ENCODE measurements at places on chromosomes 5 and 9. TPM values are rescaled to one million over a fixed set of nuclear protein-coding genes. Genes with fewer than 3 reads are reported as not detected.

- peaks cover 7% of the 10 kb centered on the region for H3K4me1 ChIP-seq
- no peak overlapping the region for H3K27ac ChIP-seq
Observed at GRCh38 chr9:127628758-127629467, 16.8 kb downstream of the STXBP1 start.

GRCh38 chr9:137301081-137301947 is 757 bp downstream of the NRARP start:
- no peaks in the 10 kb centered on the region for H3K36me3 ChIP-seq
- no peak overlapping the region for H3K27ac ChIP-seq
- H3K27me3 ChIP-seq: peaks cover 32% of the 10 kb centered on the region
- H3K4me1 ChIP-seq: peaks cover 19% of the 10 kb centered on the region
- no peak for DNase-seq

- H3K4me3 ChIP-seq: peak overlapping the region; percentile 86
- no peaks in the 10 kb centered on the region for H3K36me3 ChIP-seq
- no peaks in the 10 kb centered on the region for H3K27me3 ChIP-seq
Observed at GRCh38 chr5:1110307-1111240, 1.3 kb downstream of the SLC12A7 start.

DNA sequence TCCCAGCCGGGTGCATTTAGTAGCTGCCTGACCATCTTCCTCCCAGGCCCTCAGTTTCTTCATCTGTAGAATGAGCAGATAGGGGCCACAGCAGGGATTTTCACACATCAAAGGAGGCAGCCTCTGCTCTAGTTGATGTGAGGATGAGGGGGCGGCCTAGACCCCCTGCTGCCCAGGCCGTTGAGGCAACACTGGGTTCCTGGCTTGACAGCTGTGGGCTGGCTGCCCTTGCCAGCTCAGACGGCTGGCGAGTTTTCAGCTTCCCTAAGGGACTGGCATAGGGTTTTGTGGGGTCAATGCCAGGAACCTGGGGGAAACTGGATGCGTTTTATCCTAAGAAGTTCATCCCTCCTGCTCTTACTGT is 49.6 kb downstream of the NDST1 start:
- H3K4me3 ChIP-seq: no peak overlapping the region
- no peaks in the 10 kb centered on the region for H3K27me3 ChIP-seq
- no peaks in the 10 kb centered on the region for H3K4me1 ChIP-seq
- no peak overlapping the region for H3K27ac ChIP-seq
- no peaks in the 10 kb centered on the region for H3K36me3 ChIP-seq
- DNase-seq: no peak

GRCh38 chr5:13591621-13592020 is 352.9 kb downstream of the DNAH5 start:
- no peak overlapping the region for H3K4me3 ChIP-seq
- no peaks in the 10 kb centered on the region for H3K4me1 ChIP-seq
- no peaks in the 10 kb centered on the region for H3K27me3 ChIP-seq
- DNase-seq: no peak
- no peaks in the 10 kb centered on the region for H3K36me3 ChIP-seq
- H3K27ac ChIP-seq: no peak overlapping the region

GRCh38 chr9:136952321-136952850 is 313 bp downstream of the LCN12 start:
- H3K27ac ChIP-seq: no peak overlapping the region
- H3K27me3 ChIP-seq: no peaks in the 10 kb centered on the region
- no peaks in the 10 kb centered on the region for H3K36me3 ChIP-seq
- no peak for DNase-seq
- peaks cover 24% of the 10 kb centered on the region for H3K4me1 ChIP-seq

- peaks cover 8% of the 10 kb centered on the region for H3K4me1 ChIP-seq
- DNase-seq: no peak
- H3K27me3 ChIP-seq: peaks cover under 1% of the 10 kb centered on the region
- no peak overlapping the region for H3K27ac ChIP-seq
Observed at GRCh38 chr5:54570916-54571315, 53.4 kb downstream of the SNX18 start.

GRCh38 chr9:112194969-112195431 is 19.9 kb upstream of the SUSD1 start:
- no peaks in the 10 kb centered on the region for H3K4me1 ChIP-seq
- H3K27ac ChIP-seq: no peak overlapping the region
- no peak for DNase-seq
- H3K4me3 ChIP-seq: no peak overlapping the region
- H3K27me3 ChIP-seq: no peaks in the 10 kb centered on the region

- peaks cover 64% of the 10 kb centered on the region for H3K27me3 ChIP-seq
- no peaks in the 10 kb centered on the region for H3K36me3 ChIP-seq
- H3K27ac ChIP-seq: no peak overlapping the region
- no peak for DNase-seq
Observed at GRCh38 chr5:38433160-38433861, 123.1 kb downstream of the LIFR start.

DNA sequence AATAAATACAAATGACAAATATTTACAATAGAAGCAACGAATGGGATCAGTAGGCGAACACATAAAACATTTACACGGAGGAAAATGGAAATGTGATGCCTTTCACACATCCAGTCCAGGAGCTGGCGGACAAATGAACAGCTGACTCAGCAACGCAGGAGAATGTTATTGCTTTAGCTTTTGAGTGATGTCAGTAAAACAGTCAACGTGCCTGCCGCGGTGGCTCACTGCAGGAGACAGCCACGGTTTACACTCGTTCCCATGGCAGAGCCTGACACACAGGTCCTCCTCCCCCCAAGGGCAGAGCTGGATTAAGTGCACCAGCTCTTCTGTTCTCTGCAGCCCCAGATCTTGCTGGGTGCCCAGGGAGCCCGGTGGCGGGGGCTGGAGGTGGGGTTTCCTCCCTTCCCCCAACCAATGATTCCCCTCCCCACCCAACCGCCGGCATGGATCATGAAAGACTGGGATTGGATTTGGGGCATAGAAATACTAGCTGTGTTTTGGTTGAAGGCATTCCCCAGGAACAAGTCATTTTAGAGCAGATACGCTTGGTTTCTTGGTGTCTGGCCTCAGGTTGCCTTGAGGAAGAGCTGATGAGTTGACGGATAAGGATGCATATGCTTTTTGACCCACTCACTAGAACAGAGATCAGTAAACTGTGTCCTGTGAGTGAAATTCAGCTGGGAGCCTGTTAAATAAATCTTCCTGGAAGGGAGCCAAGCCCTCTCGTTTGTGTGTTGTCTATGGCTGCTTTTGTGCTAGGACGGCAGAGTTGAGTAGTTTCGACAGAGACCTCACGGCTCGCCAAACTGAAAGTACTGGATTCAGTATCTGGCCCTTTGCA is 12.5 kb downstream of the STC2 start:
- no peak for DNase-seq
- H3K27me3 ChIP-seq: peaks cover 54% of the 10 kb centered on the region
- H3K36me3 ChIP-seq: no peaks in the 10 kb centered on the region

DNA sequence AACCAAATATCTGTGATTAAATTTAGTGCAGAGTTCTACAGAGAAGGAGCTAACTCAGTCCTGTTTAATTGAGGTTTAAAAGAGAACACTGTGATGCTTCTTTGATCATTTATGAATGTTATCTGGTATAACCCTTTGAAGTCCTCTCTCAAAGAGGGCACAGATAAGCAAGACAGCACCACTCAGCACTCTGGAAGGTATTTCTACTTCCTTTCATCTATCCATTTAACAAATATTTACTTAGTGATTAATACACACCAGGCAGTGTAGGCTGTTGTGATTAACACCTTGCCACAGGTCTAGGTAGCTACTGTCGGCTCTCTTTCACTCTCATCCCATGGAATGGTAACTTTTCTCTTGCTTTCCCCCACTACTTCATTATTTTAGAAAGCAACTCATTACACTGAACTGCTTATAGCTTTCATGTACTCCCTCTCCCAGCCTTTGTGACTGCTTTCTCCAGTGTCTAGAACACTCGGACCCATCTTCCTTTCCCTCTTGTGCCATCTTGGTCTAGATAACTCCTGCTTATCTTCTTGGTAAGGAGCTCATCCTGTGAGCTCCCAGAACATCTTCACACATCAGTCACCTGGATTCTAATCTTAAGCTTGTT is 54.7 kb downstream of the GLDC start:
- H3K36me3 ChIP-seq: no peaks in the 10 kb centered on the region
- H3K27me3 ChIP-seq: no peaks in the 10 kb centered on the region
- H3K27ac ChIP-seq: no peak overlapping the region
- H3K4me3 ChIP-seq: no peak overlapping the region
- no peaks in the 10 kb centered on the region for H3K4me1 ChIP-seq

GRCh38 chr5:143057580-143057999 is 287.4 kb downstream of the ARHGAP26 start:
- H3K4me3 ChIP-seq: no peak overlapping the region
- H3K4me1 ChIP-seq: peaks cover 6% of the 10 kb centered on the region
- peaks cover 94% of the 10 kb centered on the region for H3K36me3 ChIP-seq
- H3K27me3 ChIP-seq: no peaks in the 10 kb centered on the region
- H3K27ac ChIP-seq: no peak overlapping the region

GRCh38 chr5:158135682-158136179 is 276.8 kb upstream of the CLINT1 start:
- H3K27me3 ChIP-seq: no peaks in the 10 kb centered on the region
- no peak overlapping the region for H3K27ac ChIP-seq
- no peak for DNase-seq
- no peak overlapping the region for H3K4me3 ChIP-seq
- no peaks in the 10 kb centered on the region for H3K36me3 ChIP-seq
- no peaks in the 10 kb centered on the region for H3K4me1 ChIP-seq

DNA sequence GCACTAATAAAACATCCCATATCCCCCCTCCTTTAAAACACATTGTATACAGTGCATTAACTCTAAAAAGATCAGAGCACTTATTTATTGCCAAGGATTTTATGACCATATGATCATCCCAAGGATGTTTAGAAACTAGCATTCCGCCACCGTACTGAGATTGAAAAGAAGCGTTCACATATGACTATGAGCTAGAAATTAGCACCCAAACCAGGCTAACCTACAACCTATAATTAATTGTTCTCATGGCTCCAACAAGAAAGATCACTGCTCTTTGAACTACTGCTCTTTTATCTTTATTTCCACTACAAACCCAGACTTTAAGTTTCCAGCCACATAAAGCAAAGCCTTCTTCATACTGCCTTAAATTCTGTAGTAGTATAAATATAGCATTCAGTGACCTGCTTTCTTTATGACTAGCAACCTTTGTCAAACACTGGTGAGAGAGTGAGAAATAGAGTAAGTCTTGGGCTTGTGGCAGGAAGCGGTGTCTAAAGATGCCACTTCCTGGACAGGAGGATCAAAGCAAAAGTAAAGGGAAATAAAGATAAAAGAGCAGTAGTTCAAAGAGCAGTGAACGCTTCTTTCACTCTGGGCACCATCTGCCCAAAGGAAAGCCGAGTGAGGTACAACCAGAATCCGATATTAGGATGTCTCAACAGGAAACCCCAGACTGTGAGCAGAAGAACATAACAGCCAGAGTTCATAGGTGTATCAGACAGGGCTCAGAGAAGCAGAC is 151.1 kb upstream of the ERCC6L2 start:
- peaks cover 4% of the 10 kb centered on the region for H3K36me3 ChIP-seq
- H3K4me3 ChIP-seq: peak overlapping the region; percentile 59
- H3K27ac ChIP-seq: peak overlapping the region; percentile 51
- peak; percentile 93 for DNase-seq

DNA sequence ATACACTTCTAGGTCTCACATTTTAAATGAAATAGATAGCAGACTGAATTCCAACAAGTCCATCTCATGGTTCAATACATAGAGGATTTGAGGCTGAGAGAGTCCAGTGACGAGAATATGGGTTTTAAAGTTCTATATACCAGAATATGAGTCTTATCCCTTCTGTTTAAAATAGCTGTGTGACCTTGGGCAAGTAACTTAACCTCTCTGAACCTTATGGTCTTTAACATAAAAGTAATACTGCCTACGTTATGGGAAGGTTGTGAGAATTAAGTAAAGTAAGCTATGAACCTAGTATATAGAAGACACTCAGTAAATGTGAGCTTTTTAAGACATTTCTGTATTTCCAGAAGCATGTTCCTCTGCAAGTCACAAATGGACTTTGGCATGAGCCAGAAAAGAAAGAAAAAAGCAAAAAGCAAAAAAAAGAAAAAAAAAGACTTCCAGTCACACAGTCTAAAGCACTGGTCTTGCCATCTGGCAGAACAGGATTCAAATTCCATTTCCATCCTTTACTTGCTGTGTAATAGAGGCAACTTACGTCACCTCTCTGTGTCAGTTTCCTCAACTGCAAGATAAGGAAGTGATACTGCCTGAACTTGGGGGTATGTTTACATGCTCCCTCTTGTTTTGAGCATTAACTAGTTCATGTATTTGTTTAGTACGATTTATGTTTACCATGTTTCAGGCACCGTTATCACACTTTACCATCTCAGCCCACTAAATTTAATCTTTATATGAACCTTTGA is 248.2 kb downstream of the TRIM32 start:
- no peak overlapping the region for H3K27ac ChIP-seq
- DNase-seq: no peak
- H3K4me3 ChIP-seq: no peak overlapping the region
- no peaks in the 10 kb centered on the region for H3K36me3 ChIP-seq

DNA sequence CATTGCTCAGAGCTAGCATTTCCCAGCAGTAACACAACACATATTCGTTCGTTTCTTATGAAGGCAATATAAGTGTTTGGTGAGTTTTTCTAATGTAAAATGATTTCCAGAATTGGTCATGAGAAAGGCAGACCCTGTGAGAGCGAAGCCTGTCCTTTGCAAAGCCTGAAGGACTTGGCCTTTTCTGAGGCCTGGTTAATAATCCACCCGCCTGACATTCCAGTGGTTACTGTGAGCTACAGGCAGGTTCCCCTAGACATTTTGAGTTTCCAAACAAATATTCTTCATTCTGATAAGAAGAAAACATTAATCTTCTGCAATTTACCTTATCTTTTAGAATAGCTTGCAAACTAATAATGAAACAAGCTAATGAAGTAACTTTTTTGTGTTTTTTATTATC is 38.0 kb downstream of the ADAMTS16 start:
- peaks cover 5% of the 10 kb centered on the region for H3K27me3 ChIP-seq
- H3K4me1 ChIP-seq: peaks cover 4% of the 10 kb centered on the region
- H3K4me3 ChIP-seq: no peak overlapping the region
- no peak overlapping the region for H3K27ac ChIP-seq
- no peak for DNase-seq

DNA sequence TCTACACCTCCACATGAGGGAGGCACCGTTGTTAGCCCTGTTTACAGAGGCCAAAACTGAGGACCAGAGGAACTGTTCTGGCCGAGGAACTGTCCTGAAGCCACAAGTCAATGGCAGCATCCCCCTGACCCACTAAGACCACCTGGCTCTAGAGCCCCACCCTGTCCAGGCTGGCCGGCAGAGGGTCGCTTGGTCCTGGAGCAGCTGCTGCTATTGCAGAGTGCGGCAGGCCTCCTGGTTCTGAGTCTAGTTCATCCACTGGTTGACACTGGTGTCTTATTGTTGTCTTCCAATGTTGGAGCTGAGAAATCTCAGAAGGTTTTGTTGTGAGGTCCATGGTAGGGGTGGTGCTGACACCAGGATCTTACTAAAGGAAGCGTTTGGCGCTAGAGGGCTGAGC is 26.6 kb upstream of the ANGPTL2 start:
- H3K27ac ChIP-seq: no peak overlapping the region
- no peak overlapping the region for H3K4me3 ChIP-seq
- DNase-seq: no peak
- H3K4me1 ChIP-seq: no peaks in the 10 kb centered on the region
- H3K27me3 ChIP-seq: peaks cover 2% of the 10 kb centered on the region
- no peaks in the 10 kb centered on the region for H3K36me3 ChIP-seq

The CBY3 gene
- not detected for total RNA-seq

The MARCOL gene
- not detected for total RNA-seq

The LRRC19 gene
- not detected for total RNA-seq

The OSTF1 gene
- total RNA-seq: 53.4 TPM

The FAM221B gene
- total RNA-seq: not detected

The ZNF608 gene
- total RNA-seq: 0.66 TPM

The REEP5 gene
- total RNA-seq: 33.1 TPM

The WNK2 gene
- total RNA-seq: not detected

The SLIT3 gene
- total RNA-seq: not detected

The SPATA31A3 gene
- total RNA-seq: not detected
